ENCODE measurements at places on chromosomes 2 and 18.

GRCh38 chr2:128756365-128756717, 437.7 kb upstream of the HS6ST1 start:
- no peak for DNase-seq

DNA sequence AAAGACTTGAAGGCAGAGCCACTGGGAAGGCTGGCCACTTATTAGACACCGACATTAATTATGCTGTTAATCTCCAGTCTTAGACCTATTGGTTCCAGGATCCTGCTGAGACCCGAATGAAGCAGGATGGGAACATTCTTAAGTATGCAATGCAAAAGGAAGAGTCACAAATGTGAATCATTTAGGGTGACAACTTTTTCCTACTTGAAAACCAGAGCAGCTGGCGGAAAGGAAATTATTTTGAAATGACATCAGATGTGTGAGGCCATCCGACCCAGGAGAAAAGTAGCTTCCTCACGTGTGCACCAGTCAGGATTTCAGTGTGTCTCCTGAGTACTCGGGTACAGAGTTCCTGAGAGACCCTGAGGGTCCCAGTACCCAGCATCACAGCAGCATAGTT, 222.9 kb upstream of the NCKAP5 start:
- no peak for DNase-seq

DNA sequence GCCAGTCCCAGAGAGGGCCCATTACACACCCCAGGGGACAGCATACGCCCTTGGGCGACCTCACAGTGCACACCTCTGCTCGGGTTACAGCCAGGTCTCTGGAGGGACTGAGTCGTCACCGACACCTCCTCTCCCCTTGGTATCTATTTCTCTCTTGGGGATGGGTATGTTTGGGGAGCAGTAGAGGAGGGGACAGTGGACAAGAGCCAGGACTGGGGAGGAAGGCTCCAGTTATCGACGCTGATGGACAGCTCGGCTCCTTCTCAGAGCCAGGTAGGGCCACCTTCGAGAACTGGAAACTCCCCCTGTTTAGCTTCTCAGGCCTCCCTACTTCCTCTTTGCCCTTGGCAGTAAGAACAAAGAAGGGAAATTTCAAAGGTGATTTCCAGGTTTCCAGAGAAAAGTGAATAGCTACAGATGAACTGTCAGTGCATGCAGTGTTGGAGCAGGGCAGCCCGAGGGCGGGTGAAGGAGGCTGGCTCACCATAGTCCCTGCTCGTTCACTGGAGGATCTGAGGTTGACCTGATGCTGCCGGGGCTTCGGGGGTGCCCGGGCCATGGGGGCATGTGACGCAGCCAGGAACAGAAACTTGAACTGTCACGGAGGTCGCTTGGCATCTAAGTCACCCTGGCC, 4.4 kb upstream of the SEMA4C start:
- DNase-seq: peak; percentile 26

DNA sequence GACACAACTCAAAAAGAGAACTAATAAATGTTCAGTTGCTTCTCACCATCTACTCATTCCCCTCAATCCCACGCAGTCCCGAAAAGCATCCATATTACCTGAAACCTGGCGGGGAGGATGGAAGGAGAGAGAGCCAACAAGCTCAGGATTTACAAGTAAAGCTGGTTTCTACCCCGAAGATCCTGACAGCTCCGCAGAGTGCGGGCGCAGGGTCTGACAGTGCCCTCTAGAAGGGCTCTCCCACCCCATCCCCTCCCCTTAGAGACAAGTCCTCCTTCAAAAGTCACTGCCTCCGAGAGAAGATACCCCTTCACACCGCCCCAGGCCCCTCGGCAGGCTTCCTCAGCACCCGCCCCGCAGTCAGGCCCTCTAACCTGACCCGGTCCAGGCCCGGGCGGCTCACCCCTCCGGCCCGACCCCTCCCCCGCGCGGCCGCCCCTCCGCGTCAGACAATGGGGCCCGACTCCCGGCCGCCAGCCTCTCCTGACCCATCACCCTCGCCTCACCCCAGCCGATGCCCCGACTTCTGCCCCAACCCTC, 550 bp downstream of the RAB1A start:
- DNase-seq: no peak

- DNase-seq: no peak
These were observed 823.2 kb upstream of the SALL3 start for GRCh38 chr18:78156466-78156865.

GRCh38 chr2:232919141-232919540, 49.1 kb downstream of the SNORC start:
- DNase-seq: no peak

DNA sequence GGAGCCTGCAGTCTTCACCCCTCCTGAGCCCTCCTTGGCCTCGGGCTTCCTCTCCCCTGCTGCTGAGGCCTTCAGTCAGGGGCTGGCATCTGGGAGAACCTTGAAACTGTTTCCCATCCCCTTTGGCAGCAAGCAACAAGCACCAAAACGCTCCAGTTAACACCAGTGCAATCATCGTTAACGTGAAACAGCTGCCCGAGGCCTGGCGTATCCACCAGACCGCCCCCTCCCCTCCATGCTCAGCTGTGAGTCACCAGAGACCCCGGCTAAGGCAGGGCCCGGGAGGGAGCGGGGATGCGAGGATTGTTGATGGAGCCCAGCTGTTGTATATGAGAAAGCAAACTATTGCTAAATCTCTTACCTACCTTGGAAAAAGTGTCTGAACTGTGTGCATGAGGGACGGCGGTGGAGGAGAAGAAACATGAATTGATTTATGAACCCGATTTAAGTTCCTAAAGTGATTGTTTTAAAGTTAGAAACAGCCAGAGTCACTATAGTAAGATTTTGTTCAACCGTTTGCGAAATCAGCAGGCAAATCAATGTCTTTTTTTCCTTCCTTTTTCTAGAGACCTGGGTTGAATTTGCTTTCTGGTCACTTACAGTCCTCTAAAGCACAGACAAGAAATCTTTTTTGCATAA, 5.2 kb downstream of the ZFP36L2 start:
- DNase-seq: peak; percentile 32

DNA sequence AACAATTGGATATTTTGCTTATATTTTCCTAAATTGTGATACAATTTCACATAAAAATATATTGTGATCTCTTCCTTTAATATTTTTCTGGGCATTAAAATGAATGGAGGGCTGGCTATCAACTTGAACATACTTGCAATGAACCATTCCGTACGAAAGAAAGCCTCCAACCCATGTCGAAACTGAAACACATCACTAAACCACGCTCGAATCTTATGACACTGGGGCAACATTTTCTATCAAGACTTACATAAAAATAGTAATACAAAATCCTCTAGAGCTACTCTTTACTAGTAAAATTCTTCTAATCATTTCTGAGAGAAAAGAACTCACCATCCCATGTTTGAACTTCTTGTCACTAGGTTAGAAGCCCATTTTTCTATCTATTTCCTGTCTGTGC, 132.8 kb upstream of the DOK6 start:
- no peak for DNase-seq

DNA sequence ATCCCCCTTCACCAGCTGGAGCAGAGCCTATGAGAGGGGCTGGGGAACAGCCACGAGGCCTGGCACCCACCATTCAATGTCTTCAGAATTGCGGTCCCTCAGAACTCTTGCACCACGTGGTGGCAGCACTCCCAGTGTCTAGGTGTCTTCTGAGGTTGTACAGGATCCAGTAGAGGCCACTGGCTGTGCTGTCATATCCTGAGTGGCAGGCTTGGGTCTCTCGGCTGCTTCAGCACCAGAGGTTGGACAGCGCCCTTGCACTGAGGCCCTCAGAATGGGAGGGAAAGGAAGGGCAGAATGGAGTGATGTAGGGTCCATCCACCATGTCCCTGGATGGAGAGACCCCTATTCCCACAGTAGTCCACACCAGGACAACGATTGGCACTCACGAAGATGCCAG, 112.0 kb upstream of the TEKT4 start:
- DNase-seq: no peak

- DNase-seq: peak; percentile 14
These were observed 57.9 kb upstream of the EPAS1 start for GRCh38 chr2:46239175-46239846.

DNA sequence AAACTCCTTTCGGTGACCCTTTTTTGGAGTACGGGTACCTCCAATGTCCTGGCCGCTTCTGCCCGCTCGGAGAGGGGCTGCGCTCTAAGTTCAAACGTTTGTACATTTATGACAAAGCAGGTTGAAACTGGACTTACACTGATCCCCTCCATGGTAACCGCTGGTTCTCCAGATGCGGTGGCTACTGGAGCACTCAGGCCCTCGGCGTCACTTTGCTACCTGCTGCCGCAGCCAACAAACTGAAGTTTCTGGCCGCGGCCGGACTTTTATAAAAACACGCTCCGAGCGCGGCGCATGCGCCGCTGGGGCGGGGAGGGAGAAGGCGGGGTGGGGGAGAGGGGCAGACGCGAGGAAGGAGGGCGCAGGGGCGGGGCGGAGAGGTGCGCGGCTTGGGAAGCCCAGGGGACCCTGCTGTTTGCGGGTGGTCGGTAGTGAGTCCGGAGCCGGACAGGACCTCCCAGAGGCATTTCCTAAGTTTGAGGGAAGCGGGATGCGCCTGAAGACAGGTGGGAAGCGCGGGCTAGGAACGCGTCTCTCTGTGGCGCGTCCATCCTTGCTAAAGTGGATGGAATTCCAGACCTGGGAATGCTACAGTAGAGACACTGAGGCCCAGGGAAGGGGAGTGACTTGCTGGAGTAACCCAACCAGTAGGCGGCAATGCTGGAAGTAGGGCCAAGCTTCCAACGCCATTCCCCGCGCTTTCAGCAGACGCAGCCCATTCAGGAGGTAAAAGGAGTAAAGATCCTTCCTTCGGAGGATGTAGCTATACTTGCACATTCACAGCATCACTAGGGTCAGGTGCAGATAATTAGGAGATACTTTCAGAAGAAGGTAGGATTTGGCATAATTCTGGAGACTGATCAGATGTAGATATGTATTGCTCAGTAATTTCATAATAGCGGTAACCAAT, at the start of gene CXCR4:
CXCR4 (minus strand) TSS at position 241 of the 910 bp plus-strand sequence; CDS start at position 152, 89 bp downstream.
- DNase-seq: peak; percentile 92

DNA sequence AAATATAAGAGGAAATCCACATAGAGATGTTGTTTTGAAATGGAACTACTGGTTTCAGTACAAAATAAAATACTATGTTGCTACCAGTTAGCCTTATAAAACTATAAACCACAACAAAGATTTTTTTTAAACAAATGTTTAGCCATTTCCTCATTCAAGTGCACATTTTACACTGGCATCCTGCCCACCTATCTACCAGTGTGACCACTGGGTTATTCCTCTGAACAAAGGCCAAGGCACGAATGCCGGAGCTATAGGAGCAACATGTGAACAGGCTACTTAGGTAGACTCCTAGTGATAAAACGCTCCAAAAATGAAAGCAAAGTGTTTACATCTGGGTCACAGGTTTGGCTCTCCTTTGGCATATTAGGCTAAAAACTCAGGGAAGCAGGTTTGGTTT, 31.8 kb upstream of the SULT1C4 start:
- no peak for DNase-seq

GRCh38 chr2:237955640-237956401, 11.0 kb upstream of the UBE2F start:
- no peak for DNase-seq

- DNase-seq: no peak
These were observed 2.7 kb downstream of the TNS1 start for GRCh38 chr2:218000136-218000535.

- no peak for DNase-seq
These were observed 40.0 kb upstream of the DNAH7 start for GRCh38 chr2:196108604-196109003.

- no peak for DNase-seq
These were observed 5.4 kb downstream of the GPR55 start for GRCh38 chr2:230919681-230920080.

- DNase-seq: no peak
These were observed 119.9 kb downstream of the TFCP2L1 start for GRCh38 chr2:121165038-121165542.

- DNase-seq: no peak
These were observed 1.0 kb downstream of the SPP2 start for GRCh38 chr2:234051374-234052070.

DNA sequence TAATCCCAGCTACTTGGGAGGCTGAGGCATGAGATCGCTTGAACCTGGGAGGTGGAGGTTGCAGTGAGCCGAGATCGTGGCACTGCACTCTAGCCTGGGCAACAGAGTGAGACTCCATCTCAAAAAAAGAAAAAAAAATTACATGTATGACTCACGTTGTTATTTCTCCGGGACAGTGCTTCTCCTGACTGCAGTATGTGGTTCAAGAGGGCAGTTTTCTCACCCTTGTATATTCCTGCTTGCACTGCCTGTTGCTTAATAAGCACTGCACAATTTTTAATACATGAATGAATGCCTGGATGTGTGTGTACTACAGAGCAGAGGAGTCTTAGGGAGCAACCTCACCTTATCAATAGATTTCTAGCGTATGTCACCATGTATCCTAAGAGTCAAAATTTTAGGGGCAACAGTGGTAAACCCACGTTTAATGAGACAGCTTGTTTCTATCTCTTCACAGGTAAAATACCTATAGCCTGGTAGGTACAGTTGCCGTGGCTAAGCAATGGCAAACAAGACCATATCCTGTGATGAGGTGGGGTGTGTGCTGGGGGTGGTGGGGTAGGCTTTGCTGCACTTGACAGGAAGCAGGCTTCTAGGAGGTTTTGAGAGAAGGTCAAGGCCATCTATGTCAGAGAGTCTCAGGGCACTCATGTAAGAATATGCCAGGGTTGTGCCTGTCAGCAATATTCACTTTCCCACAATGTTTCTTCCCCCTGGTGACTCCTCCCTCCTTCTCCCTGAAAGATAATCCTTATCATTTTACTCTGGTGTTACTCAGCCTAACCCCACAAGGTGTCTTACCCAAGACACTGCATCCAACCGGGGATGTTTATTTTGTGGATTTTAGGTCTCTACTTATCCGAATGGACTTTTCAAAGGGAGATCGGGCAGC, 36.9 kb upstream of the MEX3C start:
- DNase-seq: no peak

- DNase-seq: peak; percentile 11
These were observed 107.9 kb upstream of the IL1R2 start for GRCh38 chr2:101883860-101884259.

- DNase-seq: no peak
These were observed 31.9 kb downstream of the ADI1 start for GRCh38 chr2:3487432-3487831.

- DNase-seq: no peak
These were observed 926 bp upstream of the YPEL5 start for GRCh38 chr2:30145826-30146336.

DNA sequence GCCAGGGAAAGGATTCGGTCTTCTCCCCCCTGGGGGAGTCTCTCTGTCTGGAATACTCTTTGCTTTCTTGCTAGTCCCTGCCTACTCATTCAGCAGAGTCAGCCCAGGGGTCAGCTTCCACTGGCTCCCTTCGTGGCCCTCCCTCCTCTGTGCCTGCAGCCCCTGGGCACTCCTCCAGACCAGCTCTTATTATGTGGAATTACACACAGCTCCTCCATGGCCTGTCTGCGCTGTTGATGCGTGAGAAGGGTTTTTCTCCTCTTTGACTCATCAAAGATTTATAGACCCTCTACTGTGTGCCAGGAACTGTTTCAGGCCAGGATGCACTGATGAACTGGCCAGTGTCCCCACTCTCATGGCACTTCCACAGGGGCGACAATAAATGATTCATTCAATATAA, 44.4 kb downstream of the ST8SIA5 start:
- DNase-seq: no peak
